Tibial artery (tissue), 4 donors: ENCODE measurements at places on chromosomes 4 and X.

DNA sequence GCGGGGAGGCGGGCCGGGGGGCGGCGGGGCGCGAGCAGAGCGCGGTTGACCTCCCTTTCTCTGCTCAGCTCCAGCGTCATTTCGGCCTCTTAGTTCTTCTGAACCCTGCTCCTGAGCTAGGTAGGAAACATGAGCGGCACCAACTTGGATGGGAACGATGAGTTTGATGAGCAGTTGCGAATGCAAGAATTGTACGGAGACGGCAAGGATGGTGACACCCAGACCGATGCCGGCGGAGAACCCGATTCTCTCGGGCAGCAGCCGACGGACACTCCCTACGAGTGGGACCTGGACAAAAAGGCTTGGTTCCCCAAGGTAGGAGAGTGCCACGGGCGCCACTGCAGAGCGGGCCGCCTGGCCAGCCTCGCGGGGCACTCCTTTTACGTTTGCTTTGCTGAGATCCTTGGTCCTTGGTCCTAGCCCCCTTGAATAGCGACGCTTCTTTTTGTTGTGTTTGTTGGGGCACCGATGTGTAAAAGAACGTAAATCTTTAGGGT lies at the start of gene HTATSF1:
Gene HTATSF1, plus strand, starts transcription at position 37 of the 497 bp plus-strand sequence. Its CDS starts 93 bp downstream, at position 130.
- peak; percentile 61 for DNase-seq

DNA sequence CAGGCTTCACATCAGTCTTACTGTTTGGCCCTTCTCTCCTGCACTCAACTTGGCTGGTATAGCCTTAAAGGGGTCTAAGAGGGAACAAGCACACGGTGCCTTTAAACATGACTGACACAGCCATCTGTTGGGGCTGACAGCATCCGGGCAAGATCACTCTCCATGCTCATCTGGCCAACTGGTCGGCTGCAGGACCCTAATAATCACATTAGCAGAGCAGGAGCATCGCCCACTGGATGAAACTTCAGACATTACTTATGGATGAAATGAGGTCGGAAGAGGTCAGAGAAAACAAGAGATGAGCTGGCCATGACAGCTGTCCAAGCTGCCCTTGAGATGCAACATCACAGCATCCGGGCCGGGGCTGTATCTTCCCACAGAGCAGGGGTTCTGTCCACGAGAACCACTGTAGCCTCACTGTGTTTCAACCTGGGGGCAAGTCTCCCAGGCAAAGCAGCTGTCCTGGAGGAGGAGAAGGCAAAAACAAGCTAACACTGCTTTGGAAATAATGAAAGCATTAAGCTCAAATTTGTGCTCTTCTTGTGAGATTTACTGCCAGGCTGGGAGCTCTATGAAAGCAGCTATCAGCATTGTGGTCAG lies 94.4 kb upstream of the TTC29 start:
- DNase-seq = no peak

DNA sequence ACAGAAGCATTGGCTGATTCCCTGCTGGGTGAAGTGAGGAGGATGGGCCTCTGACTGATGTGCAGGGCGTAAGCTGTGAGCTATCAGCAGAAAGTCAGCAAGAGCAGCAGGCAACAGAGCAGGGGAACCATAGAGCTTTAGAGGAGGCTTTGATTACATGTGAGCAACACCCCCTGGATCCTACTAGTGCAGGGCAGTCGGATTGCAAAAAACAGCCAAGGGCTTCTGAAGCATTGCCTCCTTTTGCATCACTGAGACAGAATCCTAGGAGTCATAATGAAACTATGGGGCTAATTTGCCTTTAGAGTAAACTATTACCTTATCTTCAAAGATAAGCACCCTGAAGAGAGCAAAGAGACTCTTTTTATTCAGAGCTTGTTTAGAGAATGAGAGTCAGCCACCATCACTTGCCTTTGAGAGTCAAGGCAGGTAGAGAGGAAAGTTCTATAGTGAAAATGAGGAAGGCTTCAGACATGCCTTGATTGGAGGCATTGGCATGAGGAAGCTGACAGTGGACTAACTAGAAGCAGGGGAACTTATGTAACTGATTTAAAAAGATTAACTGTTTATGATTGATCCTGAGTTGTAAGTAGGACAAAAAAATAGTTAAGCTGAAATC lies 420.3 kb downstream of the PDHA2 start:
- DNase-seq = no peak

- DNase-seq = no peak
These were observed 32.5 kb downstream of the COX18 start for GRCh38 chr4:73037057-73037456.

GRCh38 chr4:55303760-55304165 lies 42.3 kb upstream of the SRD5A3 start:
- DNase-seq = no peak

DNA sequence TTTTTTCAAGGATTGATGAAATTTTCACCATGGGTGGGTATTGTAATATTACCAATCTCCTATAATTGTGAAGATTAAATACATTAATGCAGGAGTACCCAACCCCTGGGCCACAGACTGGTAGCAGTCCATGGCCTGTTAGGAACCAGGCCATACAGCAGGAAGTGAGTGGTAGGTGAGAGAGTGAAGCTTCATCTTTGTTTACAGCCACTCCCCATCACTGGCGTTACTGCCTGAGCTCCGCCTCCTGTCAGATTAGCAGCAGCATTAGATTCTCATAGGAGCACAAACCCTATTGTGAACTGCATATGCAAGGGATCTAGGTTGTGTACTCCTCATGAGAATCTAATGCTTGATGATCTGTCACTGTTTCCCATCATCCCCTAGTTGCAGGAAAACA lies 15.1 kb downstream of the RAPGEF2 start:
- DNase-seq = no peak

DNA sequence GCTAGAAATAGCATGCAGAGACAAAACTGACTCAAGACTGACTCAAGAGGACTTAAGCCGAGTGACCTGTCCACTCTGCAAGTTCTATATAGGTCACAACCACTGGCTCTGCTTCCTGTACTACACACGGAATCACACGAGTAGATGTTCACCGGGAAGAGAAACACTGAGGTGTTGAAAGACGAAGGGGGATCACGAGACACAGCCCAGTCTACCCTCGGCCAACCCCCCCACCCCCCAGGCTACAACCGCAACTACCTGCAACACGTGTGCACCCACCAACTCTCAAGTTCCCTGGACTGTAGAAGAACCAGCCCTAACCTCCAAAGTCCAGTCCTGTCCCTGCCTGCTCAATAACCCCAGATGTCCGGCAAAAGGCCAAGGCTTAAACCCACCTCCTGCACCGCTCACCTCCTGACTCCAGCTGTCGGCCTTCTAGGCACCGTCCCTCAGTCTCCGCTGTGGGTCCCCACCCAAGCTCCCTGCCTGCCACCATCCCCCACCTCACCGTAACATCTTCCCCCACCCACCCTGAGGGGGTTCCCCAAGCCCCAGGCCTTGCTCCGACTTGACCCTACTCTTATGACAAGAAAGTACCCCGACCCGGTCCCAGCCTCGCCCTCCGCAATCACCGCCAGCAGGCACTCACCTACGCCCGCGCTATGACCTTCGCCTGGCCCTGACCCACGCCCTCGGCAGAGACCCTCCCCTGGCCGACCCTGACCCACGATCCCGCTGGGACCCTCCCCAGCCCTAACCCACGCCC lies 739 bp downstream of the GAK start:
- peak; percentile 72 for DNase-seq

GRCh38 chr4:84673475-84674240 lies 90.7 kb downstream of the CDS1 start:
- DNase-seq = no peak

DNA sequence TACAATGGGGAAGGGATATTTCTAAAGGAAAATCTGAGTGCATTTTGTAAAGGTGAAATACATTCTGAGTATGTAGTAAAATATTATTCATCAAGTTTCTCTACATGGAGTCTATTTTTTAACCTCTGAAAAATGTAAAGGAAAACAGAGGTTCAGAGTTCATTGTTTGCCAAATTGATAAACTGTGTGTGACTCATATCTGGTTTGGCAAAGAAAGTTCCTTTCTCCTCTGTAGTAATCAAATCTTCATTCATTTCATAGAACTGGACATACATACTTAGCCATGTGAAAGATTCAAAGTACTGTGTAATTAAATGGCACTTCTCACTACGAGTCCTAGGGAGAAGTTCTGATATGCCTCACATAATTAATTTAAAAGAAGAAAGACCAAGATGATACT lies 61.6 kb downstream of the HPGD start:
- DNase-seq = no peak

- DNase-seq = no peak
These were observed 151.3 kb upstream of the TTC29 start for GRCh38 chr4:147096667-147097604.

- DNase-seq = no peak
These were observed 160.3 kb upstream of the RASGEF1B start for GRCh38 chr4:81631958-81632441.

DNA sequence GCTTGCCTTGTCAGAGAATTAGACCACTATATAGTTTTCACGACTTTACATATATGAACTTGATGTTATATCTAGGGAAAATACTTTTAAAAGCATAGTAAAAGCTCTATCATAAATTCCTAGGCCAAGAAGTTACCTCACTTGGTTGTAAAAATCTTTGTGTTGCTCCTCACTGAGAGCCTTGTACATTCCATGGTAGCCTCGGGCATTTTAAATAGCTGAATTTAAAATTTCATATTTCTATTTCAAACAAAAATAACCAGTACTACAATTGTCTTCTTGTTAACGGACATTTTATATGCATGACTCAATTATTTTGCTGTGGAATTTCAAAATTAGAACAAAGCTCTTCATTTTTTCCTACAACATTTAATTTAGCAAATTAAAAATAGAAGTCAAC lies 107.6 kb downstream of the MID1 start:
- DNase-seq = no peak

DNA sequence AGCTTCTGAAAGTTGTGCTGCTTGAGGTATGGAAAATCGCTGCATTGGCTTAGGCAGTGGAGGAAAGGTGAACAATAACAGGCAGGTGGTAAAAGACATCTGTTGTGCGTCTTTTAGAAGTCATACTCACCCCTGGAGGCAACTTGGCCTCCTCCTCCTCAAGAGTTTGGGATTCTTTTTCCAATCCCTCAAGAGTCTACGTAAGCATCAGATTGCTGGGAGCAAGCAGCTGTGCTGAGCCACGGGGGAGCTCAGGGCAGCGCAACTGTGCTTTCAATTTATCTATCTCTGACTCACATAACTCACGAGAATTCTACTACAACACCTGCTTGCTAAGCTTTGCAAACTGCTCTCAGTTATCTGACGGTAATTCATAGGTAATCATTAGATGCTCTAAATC lies 6.4 kb upstream of the RBMX2 start:
- DNase-seq = no peak

GRCh38 chr4:76571274-76571673 lies 136.2 kb downstream of the SHROOM3 start:
- DNase-seq = no peak

- no peak for DNase-seq
These were observed 151.0 kb downstream of the VCX3A start for GRCh38 chrX:6383917-6384316.

DNA sequence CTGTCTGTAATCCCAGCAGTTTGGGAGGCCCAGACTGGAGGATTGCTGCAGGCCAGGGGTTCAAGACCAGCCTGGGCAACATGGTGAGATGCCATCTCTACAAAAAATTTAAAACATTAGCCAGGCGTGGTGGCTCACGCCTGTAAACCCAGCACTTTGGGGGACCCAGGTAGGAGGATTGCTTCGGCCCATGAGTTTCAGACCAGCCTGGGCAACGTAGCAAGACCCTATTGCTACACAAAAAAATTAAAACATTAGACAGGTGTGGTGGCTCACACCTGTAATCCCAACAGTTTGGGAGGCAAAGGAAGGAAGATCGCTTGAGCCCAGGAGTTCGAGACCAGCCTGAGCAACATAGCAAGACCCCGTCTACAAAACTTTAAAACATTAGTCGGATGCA lies 1.3 kb downstream of the DHRSX start:
- no peak for DNase-seq

- no peak for DNase-seq
These were observed 85.9 kb downstream of the FIP1L1 start for GRCh38 chr4:53463340-53463739.

DNA sequence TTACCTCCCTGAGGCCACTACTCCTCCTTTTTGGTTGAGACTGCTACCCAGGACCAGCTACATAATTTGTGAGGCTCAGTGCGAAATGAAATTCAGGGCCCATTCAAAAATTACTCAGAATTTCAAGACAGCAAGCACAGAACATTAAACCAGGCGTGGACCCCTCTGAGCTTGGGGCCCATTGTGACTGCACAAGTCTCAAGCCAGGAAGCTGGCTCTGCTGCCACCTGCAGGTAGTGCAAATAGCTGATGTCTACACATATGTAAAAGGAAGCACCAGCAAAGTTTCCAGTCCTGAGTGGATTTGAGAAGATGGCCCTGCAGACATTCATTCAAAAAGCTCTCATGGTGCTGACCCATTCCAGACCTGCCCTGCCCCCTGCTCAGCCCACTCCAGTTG lies 213.4 kb upstream of the LNX1 start:
- DNase-seq = no peak

DNA sequence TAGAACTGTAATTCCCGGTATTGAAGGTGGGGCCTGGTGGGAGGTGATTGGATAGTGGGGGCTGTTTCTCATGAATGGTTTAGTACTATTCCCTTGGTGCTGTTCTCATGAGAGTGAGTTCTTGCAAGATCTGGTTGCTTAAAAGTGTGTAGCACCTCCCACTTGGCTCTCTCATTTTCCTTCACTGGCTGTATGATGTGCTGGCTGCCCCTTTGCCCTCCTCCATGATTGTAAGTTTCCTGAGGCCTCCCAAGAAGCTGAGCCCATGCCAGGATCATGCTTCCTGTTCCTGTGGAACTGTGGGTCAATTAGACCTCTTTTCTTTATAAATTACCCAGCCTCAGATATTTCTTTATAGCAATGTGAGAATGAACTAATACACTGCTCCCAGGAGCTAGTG lies 8.7 kb downstream of the ANXA10 start:
- no peak for DNase-seq

DNA sequence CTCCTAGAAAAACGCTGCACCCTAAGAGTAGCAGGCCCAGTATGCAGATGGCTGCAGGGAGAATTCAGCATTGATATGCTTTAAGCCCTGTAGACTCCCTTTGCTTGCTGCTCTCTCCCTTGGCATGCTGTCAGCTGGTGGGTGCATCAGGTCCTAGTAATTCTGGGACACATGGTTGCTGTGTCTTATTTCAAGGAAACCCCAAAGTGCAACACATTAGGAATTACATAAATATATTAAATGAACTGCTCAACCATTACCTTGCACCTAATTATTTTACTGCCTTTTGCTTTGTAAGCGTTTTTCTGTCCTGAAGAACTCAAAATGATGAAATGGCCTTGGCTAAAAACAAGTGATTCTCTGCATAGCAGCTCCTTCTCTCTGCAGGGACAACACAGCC lies 516.3 kb downstream of the ZIC3 start:
- DNase-seq = no peak

GRCh38 chrX:9184211-9184610 lies 150.3 kb upstream of the FAM9B start:
- DNase-seq = no peak

- DNase-seq = no peak
These were observed 6.1 kb upstream of the IGFBP7 start for GRCh38 chr4:57116245-57116644.

- no peak for DNase-seq
These were observed 31.6 kb upstream of the RPS6KA6 start for GRCh38 chrX:84219551-84219950.
